ENCODE measurements at places on chromosomes 5 and 9. TPM values are rescaled to one million over a fixed set of nuclear protein-coding genes. Genes with fewer than 3 reads are reported as not detected.

MARVELD2 gene
- total RNA-seq, result 0.60 TPM

PRRX2 gene
- 0.85 TPM for total RNA-seq

AJM1 gene
- total RNA-seq, result 6.4 TPM

HMMR gene
- 94.2 TPM for total RNA-seq

SMIM33 gene
- not detected for total RNA-seq
